SJSA1 (cell line): ENCODE measurements at places on chromosomes 7 and 10. TPM values are rescaled to one million over a fixed set of nuclear protein-coding genes. Genes with fewer than 3 reads are reported as not detected.
A peak's percentile ranks its signal among the peaks of the same experiment; 100 is the strongest.

Gene SGMS1
- total RNA-seq = 85.5 and 109 TPM in 2 replicates

- H3K27me3 ChIP-seq = no peaks in the 10 kb centered on the region
- no peak overlapping the region for H3K27ac ChIP-seq
- no peak overlapping the region for H3K4me3 ChIP-seq
- H3K36me3 ChIP-seq = peaks cover 16% of the 10 kb centered on the region
Measured at GRCh38 chr7:105530546-105530945, 1.5 kb upstream of the RINT1 start.

Gene METTL27
- 0.91 and 2.9 TPM in 2 replicates for total RNA-seq

Gene OIT3
- total RNA-seq = not detected in 2 replicates

- no peaks in the 10 kb centered on the region for H3K36me3 ChIP-seq
- peaks cover 26% of the 10 kb centered on the region for H3K4me1 ChIP-seq
- H3K27me3 ChIP-seq = no peaks in the 10 kb centered on the region
- DNase-seq = no peak
- H3K4me3 ChIP-seq = no peak overlapping the region
- no peak overlapping the region for H3K27ac ChIP-seq
Measured at GRCh38 chr10:24451325-24451820, 242.4 kb downstream of the KIAA1217 start.

Gene VSIR
- total RNA-seq = 32.5 and 36.4 TPM in 2 replicates

DNA sequence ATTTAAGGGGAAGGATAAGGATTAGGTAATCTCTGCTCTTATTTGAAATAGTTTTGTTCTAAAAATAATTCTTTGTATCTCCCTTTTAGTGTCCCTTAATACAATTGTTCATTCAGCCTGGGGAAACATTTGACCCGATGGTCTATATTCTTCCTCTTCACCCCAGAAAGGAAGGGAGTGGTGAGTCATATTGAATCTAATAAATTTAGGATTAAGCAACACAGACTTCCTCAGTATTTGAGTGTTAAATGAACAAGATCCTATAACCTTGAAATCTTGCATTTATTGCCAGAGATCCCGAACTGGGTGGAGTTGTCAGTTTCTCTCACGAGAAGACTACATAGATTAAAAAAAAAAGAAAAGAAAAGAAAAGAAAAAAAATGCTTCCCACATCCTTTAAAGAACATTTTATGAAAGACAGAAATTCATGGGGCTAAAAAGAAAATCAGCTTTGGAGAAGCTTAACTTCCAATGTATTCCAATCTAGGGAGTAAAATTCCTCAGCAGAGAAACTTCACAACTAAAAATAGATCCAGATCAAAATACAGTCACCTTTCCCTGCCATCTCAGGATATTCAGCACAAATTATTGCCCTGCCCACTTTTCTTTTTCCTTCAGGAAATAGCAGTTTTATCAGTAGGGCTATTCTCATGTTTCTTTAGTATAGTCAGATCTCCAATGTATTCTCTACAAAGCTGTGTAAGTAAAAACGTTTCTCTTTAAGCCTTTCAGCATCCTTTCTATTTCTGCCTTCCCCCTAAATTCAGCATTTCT lies 82.2 kb downstream of the SEMA3D start:
- no peak overlapping the region for H3K27ac ChIP-seq
- H3K36me3 ChIP-seq = no peaks in the 10 kb centered on the region
- no peak overlapping the region for H3K4me3 ChIP-seq
- H3K27me3 ChIP-seq = no peaks in the 10 kb centered on the region

Gene FLNC
- total RNA-seq = 56.8 and 84.7 TPM in 2 replicates

DNA sequence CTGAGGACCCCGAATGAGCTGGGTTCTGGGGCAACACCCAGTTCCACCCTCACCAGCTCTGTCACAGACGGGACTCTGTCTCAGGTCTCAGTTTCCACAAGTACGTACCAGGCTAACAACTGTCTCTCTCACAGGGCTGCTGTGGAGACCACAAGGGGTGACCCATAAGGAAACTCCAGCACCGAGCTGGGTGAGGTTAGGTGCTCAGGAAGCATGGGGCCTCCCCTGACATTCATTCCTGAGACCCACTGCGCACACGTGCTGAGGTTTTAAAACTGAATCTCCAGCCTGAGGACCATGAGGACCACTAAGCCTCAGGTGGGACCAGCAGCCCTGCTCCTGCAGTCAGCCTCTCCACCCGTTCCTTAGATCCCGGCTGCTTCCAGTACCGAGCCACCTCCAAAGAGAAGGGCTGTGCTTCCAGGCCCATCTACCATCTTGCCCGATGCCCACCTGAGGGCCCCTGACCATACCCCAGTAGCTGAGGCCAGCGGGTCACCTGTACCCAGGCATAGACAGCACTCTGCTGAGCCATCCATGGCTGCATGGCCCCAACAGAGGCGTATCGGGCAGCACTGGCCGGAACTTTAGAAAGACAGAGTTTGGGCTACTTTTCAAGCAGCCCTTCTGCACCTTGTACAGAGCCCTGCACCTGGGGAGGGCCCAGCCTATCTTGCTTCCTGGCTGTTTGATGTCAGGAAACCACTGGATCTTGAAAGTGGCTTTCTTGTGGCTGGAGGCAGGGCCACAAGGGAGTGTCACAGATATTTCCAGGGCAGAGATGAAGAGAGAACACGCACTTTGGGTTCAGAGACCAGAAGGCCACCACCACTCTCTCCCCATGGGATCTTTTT lies 18.7 kb downstream of the HSPA12A start:
- DNase-seq = no peak
- H3K27me3 ChIP-seq = no peaks in the 10 kb centered on the region
- H3K4me1 ChIP-seq = peaks cover 44% of the 10 kb centered on the region
- no peak overlapping the region for H3K4me3 ChIP-seq
- no peaks in the 10 kb centered on the region; the same call in 1 of the 2 replicates for H3K36me3 ChIP-seq

- no peak overlapping the region for H3K4me3 ChIP-seq
- no peak for DNase-seq
- peaks cover 92% of the 10 kb centered on the region for H3K27me3 ChIP-seq
- H3K4me1 ChIP-seq = peaks cover under 1% of the 10 kb centered on the region; the same call in 1 of the 2 replicates
- no peaks in the 10 kb centered on the region for H3K36me3 ChIP-seq
Measured at GRCh38 chr10:100724531-100725027, 20.8 kb upstream of the PAX2 start.

Gene ENO4
- not detected in 2 replicates for total RNA-seq

DNA sequence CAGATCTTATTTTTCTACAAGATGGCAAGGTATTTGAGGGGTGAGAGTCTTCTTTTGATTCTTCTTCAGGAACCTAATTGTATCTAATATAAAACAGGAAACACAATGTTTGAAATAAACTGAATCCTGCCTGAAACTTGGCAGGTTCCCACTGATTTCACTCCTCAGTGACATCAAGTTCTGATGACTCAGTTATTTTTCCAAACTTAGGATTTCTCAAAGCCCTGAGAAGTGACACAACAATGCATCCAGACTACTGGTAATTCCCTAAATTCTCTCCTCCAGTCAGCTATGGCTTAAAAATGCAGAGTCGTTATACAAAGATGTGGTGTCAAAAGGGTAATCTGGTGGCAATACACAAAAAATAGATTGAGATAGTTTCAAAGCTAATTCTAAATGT lies 80.9 kb downstream of the ABLIM1 start:
- H3K27ac ChIP-seq = peak overlapping the region; percentile 22; the same call in 1 of the 2 replicates
- H3K4me3 ChIP-seq = no peak overlapping the region
- peaks cover 11% of the 10 kb centered on the region for H3K4me1 ChIP-seq
- H3K36me3 ChIP-seq = no peaks in the 10 kb centered on the region; the same call in 1 of the 2 replicates
- H3K27me3 ChIP-seq = no peaks in the 10 kb centered on the region

GRCh38 chr10:77500754-77501151 lies 136.9 kb downstream of the KCNMA1 start:
- no peaks in the 10 kb centered on the region for H3K27me3 ChIP-seq
- H3K4me3 ChIP-seq = no peak overlapping the region
- no peak for DNase-seq
- peaks cover 51% of the 10 kb centered on the region for H3K4me1 ChIP-seq

DNA sequence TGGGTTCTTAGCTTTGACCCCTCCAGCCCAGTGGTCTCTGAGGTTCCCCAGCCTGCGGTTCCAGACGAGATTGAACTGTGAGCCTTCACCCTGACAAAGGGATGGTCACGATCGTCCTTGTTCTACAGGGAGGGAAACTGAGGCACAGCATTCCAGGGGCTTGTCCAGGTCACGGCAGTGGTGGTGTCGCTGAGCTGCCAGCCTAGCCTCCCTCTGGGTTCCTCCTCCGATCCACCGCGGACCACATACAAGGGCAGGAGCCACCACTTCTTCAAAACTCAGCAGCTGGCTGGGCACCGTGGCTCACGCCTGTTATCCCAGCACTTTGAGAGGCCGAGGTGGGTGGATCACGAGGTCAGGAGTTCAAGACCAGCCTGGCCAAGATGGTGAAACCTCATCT lies 35.8 kb downstream of the ELFN1 start:
- H3K36me3 ChIP-seq = no peaks in the 10 kb centered on the region
- H3K4me3 ChIP-seq = no peak overlapping the region
- H3K4me1 ChIP-seq = no peaks in the 10 kb centered on the region
- H3K27ac ChIP-seq = no peak overlapping the region

DNA sequence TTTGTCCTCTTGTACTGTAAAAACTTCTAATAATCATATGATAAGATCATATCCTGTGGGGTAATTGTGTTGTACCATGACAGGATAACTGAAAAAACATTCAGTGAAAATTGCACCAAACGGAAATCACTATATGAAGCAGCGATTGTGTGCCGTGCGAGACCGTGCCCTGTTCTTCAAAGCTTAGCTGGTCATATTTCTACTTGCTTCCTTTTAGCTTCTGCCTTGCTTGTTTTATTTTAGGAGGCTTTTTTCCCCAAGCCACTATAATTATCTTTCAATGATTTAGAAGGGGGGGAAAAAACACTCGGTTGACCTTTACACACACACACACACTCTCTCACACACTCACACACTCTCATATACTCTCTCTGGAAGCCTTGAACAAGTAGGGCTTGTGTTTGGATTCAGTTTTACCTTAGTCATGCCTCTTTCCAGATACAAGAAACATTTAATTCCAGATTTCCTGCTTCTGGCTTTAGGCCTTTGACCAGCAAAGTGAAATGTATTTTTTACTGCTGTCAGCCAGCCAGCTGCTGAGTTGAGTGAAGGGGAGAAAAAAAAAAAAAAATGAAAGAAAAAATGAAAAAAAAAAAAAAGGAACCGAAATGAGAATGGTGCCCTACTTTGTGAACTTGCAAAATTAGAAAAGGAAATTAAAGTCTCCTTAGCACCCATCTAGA lies 181.4 kb downstream of the ARID5B start:
- no peak overlapping the region for H3K4me3 ChIP-seq
- peak overlapping the region; percentile 73 for H3K27ac ChIP-seq
- no peak for DNase-seq
- H3K4me1 ChIP-seq = peaks cover 38% of the 10 kb centered on the region
- H3K27me3 ChIP-seq = no peaks in the 10 kb centered on the region
- H3K36me3 ChIP-seq = peaks cover 80% of the 10 kb centered on the region

Gene CALML3
- not detected in 2 replicates for total RNA-seq

Gene ELFN1
- not detected in 2 replicates for total RNA-seq

Gene BMPR1A
- 35.3 and 53.4 TPM in 2 replicates for total RNA-seq

GRCh38 chr7:5204546-5204945 lies 14.5 kb downstream of the WIPI2 start:
- DNase-seq = no peak
- H3K36me3 ChIP-seq = peaks cover 29% of the 10 kb centered on the region
- H3K4me1 ChIP-seq = no peaks in the 10 kb centered on the region
- H3K27ac ChIP-seq = no peak overlapping the region
- H3K27me3 ChIP-seq = no peaks in the 10 kb centered on the region

Gene PVRIG
- 1.7 TPM in 1 of 2 replicates, not detected in the other for total RNA-seq

DNA sequence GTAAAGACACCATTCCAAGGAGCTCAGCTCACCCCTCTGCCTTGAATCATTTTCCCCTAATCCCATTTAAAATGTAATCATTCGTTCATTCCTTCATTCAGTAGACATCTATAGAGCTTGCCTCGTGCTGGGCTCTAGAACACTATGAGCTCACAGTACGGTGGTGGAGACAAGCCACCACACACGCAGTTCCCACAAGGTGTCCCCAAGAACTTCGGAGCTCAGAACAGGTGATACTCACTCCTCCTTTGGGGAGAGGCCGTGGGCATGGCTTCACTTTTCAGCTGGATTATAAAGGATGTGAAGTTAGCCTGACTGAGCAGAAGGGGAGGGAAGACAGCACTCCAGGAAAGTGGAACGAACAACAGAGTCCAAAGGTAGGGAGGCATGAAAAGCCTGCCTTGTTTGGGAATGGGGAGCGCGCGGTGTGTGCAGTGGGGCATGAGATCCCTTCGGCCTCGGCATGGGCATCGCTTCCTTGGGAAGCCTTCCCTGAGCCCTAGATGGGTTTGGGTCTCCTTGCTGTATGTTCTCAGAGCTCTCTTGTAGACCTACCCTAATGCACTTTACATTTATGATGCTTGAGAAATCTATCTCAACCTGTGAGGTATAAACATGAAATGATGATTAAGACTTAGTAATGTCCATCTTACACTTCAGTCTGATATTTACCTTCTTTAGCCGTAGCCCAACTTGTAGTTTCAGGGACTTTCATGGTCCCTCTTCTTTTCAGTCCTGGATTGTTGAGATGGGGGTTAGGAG lies 809 bp upstream of the OGA start:
- H3K27me3 ChIP-seq = no peaks in the 10 kb centered on the region
- peak overlapping the region; percentile 4; the same call in 1 of the 2 replicates for H3K27ac ChIP-seq
- no peak for DNase-seq
- peak overlapping the region; percentile 65 for H3K4me3 ChIP-seq
- H3K4me1 ChIP-seq = peaks cover 26% of the 10 kb centered on the region

Gene CRCP
- total RNA-seq = 37.8 and 47.8 TPM in 2 replicates

DNA sequence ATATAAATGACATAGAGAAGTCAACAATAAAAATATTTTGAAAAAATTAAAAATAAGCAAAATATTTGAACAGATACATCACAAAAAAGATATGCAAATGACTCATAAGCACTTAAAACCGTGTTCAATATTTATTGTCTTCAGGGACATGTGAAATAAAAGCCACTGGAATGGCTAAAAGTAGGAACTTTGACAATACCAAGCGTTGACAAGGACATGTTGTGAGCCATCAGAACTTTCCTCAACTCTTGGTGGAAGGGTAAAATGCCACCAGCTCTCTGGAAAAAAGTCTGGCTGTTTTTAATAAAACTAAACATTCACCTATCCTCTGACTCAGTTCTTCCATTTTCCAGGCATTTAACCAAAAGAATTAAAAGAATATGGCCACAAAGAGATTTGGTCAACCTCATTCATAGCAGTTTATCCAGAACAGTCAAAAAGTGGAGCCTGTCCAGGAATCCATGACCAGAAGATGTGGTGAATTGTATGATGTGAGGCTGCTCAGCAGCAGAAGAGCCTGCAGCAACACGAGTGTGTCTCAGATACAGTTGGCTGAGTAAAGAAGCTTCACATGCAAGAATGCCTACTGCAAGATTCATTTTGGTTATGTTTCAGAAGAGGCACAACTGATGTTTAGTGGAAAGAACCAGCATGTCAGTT lies 7.1 kb upstream of the KLF6 start:
- DNase-seq = no peak
- no peaks in the 10 kb centered on the region for H3K27me3 ChIP-seq
- peaks cover 1% of the 10 kb centered on the region for H3K4me1 ChIP-seq

Gene GRM8
- not detected in 2 replicates for total RNA-seq

- H3K36me3 ChIP-seq = no peaks in the 10 kb centered on the region
- H3K27ac ChIP-seq = no peak overlapping the region
- H3K4me3 ChIP-seq = no peak overlapping the region
- 0 out of 2 replicates have a peak, but pooled peaks cover 2% of the 10 kb centered on the region for H3K27me3 ChIP-seq
Measured at GRCh38 chr10:77032188-77032570, 605.4 kb downstream of the KCNMA1 start.
